ENCODE measurements at places on chromosomes 11 and 22. TPM values are rescaled to one million over a fixed set of nuclear protein-coding genes. Genes with fewer than 3 reads are reported as not detected.

Gene BIK
- total RNA-seq = not detected

Gene VSIG10L2
- not detected for total RNA-seq

Gene ZP1
- 0.60 TPM for total RNA-seq

Gene GRAP2
- not detected for total RNA-seq

Gene MAPK8IP2
- under 0.01 TPM for total RNA-seq
